ENCODE measurements at places on chromosomes 5 and 9. TPM values are rescaled to one million over a fixed set of nuclear protein-coding genes. Genes with fewer than 3 reads are reported as not detected.
A peak's percentile ranks its signal among the peaks of the same experiment; 100 is the strongest.

The GFI1B gene
- 1.4 TPM for polyA plus RNA-seq

DNA sequence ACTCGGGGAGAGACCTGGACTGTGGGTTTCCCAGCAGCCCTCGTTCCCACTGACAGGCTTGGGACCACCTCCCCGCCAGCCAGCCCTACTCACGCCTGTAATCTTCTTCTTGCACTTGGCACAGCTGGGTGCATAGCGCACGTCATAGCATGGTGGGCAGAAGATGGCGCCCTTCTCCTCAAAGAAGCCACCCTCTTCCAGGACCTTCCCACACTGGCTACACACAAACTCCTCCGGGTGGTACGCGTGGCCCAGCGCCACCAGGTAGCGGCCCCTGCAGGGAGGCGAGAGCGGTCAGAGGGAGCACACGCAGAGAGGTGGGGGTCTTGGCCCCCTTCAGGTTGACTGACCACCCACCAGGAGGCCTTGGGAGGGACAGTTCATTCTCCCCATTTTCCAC, 9.4 kb downstream of the PDLIM7 start:
- DNase-seq, result no peak

The EDIL3 gene
- polyA plus RNA-seq, result 43.7 TPM

GRCh38 chr9:33306037-33306436, 15.7 kb downstream of the NFX1 start:
- DNase-seq, result no peak

DNA sequence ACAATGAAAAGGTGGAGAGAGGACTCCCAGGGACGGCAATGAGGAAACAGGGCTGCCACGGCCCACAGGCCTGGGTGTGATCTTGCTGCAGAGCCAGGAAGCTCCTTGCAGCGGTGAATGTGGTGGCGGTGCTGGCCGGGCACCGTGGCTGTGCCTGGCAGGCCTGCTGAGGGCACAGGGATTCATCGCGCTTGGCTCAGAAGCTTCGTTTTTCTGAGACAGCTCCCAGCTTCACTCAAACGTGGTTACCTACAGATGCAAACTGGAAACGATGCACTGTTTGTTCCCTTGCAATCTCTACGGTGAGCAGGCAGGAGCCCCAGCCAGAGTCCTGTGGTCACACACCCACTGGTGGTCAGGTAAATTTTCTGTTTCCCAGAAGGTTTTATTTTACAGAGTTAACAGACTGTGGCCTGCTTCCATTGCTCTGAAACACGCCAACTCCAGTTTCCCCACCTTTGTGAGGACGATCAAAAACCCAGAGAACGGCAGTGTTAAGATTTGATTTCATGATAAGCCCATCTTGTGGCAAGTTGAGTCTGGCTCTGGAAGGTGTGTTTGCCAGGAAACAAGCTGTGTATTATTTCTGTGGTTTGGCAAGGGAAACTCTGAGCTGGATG, 183.9 kb downstream of the AUH start:
- peak; percentile 86 for DNase-seq

GRCh38 chr9:111274737-111275136, 55.3 kb downstream of the OR2K2 start:
- DNase-seq, result no peak

The ARID3C gene
- 0.15 TPM for polyA plus RNA-seq

GRCh38 chr9:9790216-9790872, 822.5 kb downstream of the PTPRD start:
- DNase-seq, result peak; percentile 24

The PDE6A gene
- 0.14 TPM for polyA plus RNA-seq

The PHF24 gene
- 0.20 TPM for polyA plus RNA-seq

The CDKN2A gene
- not detected for polyA plus RNA-seq

DNA sequence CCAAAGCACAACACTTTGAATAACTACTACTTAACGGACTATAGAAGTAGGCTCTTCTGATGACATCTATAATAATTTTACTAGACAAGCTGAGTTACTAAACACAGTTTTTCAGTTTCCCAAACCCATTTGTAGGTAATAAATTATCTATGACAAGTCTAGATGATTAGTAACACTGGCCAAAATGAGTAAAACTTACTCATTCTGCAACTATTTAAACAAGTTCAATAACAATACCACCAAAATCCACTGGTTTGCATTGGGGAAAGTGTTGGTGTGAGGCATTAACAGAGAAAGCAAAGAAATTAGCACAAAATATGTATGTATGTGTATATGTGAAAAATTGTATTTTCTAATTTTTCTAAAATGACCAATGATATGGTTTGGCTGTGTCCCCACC, 119.3 kb downstream of the NR2F1-AS1 start:
- DNase-seq, result no peak

DNA sequence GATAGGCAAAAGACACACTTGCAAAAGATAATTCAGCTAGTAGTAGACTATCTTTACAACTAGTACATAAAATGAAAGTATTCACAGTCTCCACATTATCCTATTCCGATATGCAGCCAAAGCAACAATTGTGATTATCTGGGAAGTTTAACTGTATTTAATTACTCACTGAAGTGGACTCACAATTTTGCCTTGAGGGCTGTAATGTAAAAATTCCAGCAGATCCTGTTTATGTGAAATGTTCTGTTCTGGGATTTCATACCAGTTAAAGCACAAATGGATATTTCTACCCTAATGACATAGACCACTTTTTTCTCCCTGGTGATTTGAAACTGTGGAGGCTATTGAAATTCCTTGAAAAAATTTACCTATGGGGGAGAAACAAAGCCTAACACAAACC, 474.4 kb upstream of the EDIL3 start:
- DNase-seq, result no peak

DNA sequence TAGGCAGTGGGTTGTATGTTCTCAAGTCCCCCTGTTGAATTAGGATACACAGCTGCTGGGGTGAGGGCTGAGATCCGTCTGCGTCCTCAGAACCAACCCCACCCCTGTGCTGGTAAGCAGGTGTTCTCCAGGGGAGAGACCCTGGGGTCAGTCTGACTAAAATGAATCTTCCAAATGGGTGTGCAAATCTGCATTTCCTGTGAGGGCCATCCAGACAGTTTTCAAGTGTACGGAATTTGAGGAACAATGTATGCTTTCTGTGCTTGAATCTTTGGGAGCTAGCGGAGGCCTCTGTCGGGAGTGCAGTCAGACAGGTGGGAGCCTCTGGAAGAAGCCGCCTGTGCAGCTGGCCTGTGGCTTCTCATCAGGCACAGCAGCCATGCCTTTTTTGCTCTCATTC, 122.9 kb downstream of the MACROH2A1 start:
- no peak for DNase-seq

GRCh38 chr5:167664222-167664804, 627.1 kb upstream of the WWC1 start:
- DNase-seq, result no peak
